Foreskin keratinocyte (primary cell): ENCODE measurements at places on chromosomes 16 and 17.

- no peak for DNase-seq
Measured at GRCh38 chr16:4384509-4384942, 12.9 kb downstream of the VASN start.

GRCh38 chr16:75307506-75307905 is 56.1 kb upstream of the BCAR1 start:
- DNase-seq = no peak

DNA sequence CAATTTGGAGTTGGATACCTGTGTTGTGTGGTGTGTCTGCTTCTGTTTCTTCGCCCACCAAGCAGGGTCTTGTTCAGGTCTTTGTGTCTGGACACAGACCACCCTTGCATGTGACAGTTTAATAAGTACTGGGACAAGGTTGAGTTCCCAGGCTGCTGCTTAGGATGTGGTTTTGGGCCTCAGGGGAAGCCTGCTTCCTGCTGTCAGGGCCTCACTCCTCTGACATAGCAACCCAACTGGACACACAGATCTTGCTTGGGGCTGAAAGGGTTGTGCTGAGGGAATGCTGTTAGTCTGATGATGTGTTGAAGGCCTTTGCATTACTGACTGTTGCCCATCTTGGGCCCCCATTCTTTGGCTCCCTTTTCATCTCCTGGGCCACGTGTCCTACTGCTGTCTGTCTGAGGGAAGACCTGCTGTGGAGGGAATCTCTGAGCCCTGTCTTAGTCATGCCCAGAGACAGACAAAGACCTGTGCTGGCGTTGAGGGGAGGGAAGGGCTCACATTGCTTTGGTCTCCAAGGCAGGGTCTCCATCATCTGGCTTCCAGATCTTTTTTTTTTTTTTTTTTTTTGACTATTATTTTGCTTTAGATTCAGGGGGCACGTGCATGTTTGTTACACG is 4.7 kb upstream of the TGFB1I1 start:
- no peak for DNase-seq

GRCh38 chr17:51585514-51586104 is 325.3 kb downstream of the UTP18 start:
- peak; percentile 1 for DNase-seq

GRCh38 chr17:72635034-72635635 is 457.4 kb downstream of the SLC39A11 start:
- no peak for DNase-seq

GRCh38 chr17:14212401-14212800 is 24.3 kb downstream of the CDRT15 start:
- no peak for DNase-seq
